ENCODE measurements at places on chromosomes 3 and 15.
A peak's percentile ranks its signal among the peaks of the same experiment; 100 is the strongest.

GRCh38 chr3:116663161-116664110, 46.1 kb upstream of the TUSC7 start:
- DNase-seq, result no peak

DNA sequence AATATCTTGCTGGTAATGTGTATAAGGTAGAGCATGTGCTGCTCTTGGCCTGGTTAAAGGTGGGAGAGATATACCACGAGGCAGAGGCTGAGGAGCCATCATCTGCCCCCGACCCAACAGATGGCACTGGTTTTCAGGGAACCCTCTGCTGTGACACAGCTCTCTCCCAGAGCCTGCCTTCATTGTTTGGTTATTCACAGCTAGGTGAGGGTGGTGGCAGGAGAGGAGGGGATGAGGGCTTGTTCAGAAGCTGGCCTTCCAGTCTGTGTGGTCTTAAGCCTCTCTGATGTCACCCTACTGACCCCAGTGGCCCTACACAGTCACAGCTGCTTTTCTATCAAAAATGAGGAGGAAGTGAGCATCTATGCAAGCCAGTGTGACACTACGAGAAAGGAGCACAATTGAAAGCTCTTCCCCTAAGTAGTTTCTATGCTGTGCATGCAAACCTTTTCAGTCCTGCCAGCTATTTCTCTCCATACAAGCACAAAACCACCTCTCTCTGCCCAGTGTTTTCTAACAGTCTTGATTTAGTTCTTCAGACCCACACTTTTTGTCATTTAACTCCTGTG, 258.4 kb upstream of the AGTR1 start:
- DNase-seq, result no peak

DNA sequence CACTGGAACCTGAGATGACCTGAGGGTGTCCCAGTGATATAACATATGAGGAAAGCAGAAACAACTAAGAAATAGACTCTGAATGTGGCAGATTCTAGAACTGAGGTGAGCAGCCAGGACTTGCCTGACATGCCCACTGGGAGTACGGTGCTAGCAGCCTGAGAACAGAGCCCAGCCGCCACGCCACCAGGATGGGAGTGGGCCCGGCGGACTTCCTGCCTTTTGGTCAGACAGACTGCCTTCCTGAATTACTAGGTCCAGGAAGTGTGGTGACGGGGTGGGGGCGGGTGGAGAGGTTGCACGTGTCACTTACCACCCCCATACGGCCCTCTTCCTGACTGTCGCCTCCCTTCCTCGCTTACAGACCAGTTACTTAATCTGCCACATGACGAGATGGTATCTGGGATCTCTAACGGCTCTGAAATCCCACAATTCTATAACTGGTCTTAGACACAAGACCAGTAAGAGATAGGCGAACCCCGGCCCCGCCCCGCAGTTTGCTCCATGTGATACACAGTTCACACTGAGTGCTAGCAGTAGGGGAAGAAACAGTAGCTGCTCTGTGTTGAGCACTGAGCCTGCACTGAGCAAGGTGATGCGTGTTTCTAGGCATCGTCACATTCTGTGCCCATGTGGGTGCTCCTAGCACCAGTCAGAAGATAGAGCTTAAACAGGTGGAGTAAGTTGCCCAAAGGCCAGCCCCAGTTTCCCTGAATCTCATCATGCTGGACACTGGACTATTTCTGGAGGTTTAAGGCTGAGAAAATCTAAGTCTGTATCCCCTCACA, 95.7 kb downstream of the CPN2 start:
- DNase-seq, result no peak

DNA sequence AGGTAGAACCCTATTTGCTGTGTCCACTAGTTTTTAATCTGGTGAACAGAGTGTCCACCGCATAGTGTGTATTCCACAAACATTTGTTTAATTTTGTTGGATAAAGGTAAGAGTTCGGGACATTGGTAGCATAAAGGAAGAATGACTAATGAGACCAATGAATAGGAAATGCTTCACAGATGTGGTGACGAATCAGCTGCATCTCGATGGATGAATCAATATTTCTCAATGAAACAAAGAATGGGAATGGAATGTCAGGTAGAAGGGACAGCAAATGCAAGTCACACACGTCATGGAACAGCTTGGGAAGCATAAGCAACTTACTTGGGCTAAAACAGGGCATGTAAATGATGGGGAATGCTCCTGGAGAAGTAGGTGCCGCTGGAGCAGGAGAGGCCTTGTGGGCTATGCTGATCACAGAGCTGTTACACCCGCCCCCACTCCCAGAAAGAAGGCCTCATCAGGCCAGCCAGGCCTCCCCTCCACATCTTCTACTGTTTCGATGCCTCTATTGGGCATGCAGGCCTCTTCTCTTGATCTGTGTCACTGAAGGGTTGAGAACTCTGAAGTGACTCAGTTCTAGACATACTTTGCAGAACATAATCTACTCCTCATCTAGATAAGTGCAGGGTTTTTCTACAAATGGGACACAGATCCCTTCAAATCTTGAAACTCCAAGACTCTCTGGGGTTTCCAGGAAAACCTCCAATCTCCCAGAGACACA, 120.0 kb upstream of the GADL1 start:
- DNase-seq, result peak; percentile 55

GRCh38 chr15:62053439-62054085, 6.7 kb downstream of the VPS13C start:
- DNase-seq, result no peak

- peak; percentile 1 for DNase-seq
Observed at GRCh38 chr3:112446343-112446742, 52.9 kb downstream of the BTLA start.
